ENCODE measurements at places on chromosomes 1 and 21. TPM values are rescaled to one million over a fixed set of nuclear protein-coding genes. Genes with fewer than 3 reads are reported as not detected.
A peak's percentile ranks its signal among the peaks of the same experiment; 100 is the strongest.

DNA sequence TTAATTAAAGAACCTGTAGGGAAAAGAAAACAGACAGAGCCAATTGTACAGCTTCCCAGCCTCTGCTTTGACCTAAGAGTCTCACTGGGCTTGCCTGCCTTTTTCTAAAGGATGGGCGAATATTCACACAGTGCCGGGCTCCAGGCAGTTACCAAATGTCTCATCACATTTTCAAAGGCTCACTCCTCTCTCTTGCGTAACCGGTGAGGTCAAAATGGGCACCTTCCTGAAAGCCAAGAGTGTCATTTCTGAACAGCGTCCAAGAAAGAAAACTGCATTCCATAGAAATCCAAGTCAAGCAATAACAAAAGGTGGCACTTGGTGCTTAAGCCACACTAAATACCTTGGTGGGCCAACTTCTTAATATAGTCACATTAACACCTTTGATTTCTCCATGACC lies 710 bp upstream of the PALMD start:
- peaks cover 15% of the 10 kb centered on the region for H3K27me3 ChIP-seq
- no peak overlapping the region for H3K4me3 ChIP-seq
- no peaks in the 10 kb centered on the region for H3K4me1 ChIP-seq
- no peak for DNase-seq
- H3K27ac ChIP-seq, result no peak overlapping the region

- H3K4me1 ChIP-seq, result peaks cover 22% of the 10 kb centered on the region
- peak overlapping the region; percentile 83 for H3K4me3 ChIP-seq
- peak overlapping the region; percentile 73 for H3K27ac ChIP-seq
- DNase-seq, result no peak
- H3K27me3 ChIP-seq, result no peaks in the 10 kb centered on the region
Observed at GRCh38 chr21:29017639-29018237, 1.4 kb downstream of the RWDD2B start.

DNA sequence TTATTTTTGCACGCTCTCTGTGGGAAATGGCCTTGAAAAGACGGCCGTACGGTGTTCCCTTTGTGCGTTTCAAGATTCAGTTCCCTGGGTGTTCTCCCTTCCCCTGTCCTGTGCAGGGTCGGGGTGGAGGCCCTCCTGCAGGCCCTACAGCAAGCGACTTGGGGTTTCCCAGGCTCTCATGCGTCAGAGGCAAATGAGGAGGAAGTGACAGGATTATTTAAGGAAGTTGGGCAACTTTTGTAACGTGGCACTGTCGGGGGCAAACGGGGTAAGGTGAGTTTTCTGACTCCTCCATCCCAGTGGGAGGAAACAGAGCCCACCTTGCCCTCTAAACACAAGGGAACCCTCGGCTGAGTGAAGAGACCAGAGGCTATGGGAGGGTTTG lies 16.1 kb upstream of the AJAP1 start:
- H3K4me3 ChIP-seq, result no peak overlapping the region
- peaks cover 1% of the 10 kb centered on the region for H3K27me3 ChIP-seq
- H3K4me1 ChIP-seq, result no peaks in the 10 kb centered on the region
- H3K36me3 ChIP-seq, result no peaks in the 10 kb centered on the region

GRCh38 chr1:240314845-240315801 lies 223.4 kb downstream of the FMN2 start:
- H3K4me3 ChIP-seq, result no peak overlapping the region
- no peak overlapping the region for H3K27ac ChIP-seq
- H3K27me3 ChIP-seq, result no peaks in the 10 kb centered on the region
- no peaks in the 10 kb centered on the region for H3K36me3 ChIP-seq
- H3K4me1 ChIP-seq, result no peaks in the 10 kb centered on the region

- H3K36me3 ChIP-seq, result no peaks in the 10 kb centered on the region
- no peak overlapping the region for H3K27ac ChIP-seq
- no peak overlapping the region for H3K4me3 ChIP-seq
- no peak for DNase-seq
Observed at GRCh38 chr1:147757015-147757990, 3.1 kb downstream of the GJA5 start.

Gene CYP4A11
- total RNA-seq, result not detected

DNA sequence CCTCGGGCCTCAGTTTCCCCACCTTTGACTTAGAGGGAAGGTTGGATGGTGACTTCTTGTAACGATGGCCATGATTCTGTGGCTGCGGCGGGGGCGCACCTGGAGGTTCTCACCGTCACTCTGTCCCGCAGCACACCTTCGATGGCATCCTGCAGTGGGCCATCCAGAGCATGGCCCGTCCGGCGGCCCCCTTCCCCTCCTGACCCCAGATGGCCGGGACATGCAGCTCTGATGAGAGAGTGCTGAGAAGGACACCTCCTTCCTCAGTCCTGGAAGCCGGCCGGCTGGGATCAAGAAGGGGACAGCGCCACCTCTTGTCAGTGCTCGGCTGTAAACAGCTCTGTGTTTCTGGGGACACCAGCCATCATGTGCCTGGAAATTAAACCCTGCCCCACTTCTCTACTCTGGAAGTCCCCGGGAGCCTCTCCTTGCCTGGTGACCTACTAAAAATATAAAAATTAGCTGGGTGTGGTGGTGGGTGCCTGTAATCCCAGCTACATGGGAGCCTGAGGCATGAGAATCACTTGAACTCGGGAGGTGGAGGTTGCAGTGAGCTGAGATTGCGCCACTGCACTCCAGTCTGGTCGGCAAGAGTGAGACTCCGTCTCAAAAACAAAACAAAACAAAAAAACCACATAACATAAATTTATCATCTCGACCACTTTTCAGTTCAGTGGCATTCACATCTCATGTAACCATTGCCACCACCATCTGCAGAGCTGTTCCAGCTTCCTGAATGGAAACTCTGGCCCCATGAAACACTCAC lies 2.1 kb upstream of the PFKL start:
- peak overlapping the region; percentile 51 for H3K4me3 ChIP-seq
- no peaks in the 10 kb centered on the region for H3K27me3 ChIP-seq

DNA sequence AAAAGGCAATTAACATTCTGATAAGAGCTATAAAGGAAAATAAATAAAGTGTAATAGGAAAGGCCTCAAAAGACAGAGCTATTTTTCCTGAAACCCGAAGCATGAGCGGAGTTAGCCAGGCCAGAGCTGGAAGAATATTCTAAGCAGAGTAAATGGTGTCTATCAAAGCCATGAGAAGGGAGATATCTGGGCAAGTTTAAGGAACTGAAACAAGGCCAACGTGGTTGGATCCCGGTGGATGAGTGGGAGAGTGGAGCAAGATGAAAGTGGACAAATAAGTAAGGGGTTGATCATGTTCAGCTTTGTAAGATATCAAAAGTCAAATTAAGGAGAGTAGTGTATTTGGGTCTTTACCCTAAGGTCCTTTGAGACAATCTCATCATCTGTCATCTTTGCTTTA lies 234.0 kb downstream of the TM2D1 start:
- no peaks in the 10 kb centered on the region for H3K4me1 ChIP-seq
- peaks cover 4% of the 10 kb centered on the region for H3K27me3 ChIP-seq
- H3K27ac ChIP-seq, result no peak overlapping the region
